Mononuclear cell (primary cell): ENCODE measurements at places on chromosomes 1 and 21. TPM values are rescaled to one million over a fixed set of nuclear protein-coding genes. Genes with fewer than 3 reads are reported as not detected.

The MPZ gene
- total RNA-seq = 1.0 TPM

The C1orf226 gene
- total RNA-seq = not detected

The DDX59 gene
- total RNA-seq = 16.7 TPM

The HCRTR1 gene
- not detected for total RNA-seq

The NT5C1A gene
- total RNA-seq = 0.31 TPM
